Fibroblast of skin of back (primary cell): ENCODE measurements at places on chromosomes 7 and 10.

GRCh38 chr10:104638861-104639589, 2.1 kb upstream of the SORCS3 start:
- no peak for DNase-seq

DNA sequence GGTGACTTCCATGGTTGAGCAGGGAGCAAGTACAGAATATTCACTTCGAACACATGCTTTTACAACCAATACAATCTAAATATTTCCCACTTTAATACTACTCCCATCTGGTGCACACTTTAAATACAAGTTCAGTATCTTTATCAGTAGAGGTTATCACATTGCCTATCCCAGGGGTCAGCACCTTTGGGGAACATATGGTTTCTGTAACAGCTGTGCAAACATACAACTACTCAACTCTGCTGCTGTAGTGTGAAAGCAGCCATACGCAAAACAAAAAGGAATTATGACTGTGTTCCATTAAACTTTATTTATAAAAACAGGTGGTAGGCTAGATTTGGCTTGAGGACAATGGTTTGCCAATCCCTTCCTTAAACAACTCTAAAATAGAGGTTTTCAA, 157.5 kb downstream of the XPNPEP1 start:
- DNase-seq = no peak

- DNase-seq = peak; percentile 27
These were observed 851 bp downstream of the MKRN1 start for GRCh38 chr7:140478246-140479061.

- DNase-seq = no peak
These were observed 380.4 kb upstream of the SORCS1 start for GRCh38 chr10:107544706-107545520.

DNA sequence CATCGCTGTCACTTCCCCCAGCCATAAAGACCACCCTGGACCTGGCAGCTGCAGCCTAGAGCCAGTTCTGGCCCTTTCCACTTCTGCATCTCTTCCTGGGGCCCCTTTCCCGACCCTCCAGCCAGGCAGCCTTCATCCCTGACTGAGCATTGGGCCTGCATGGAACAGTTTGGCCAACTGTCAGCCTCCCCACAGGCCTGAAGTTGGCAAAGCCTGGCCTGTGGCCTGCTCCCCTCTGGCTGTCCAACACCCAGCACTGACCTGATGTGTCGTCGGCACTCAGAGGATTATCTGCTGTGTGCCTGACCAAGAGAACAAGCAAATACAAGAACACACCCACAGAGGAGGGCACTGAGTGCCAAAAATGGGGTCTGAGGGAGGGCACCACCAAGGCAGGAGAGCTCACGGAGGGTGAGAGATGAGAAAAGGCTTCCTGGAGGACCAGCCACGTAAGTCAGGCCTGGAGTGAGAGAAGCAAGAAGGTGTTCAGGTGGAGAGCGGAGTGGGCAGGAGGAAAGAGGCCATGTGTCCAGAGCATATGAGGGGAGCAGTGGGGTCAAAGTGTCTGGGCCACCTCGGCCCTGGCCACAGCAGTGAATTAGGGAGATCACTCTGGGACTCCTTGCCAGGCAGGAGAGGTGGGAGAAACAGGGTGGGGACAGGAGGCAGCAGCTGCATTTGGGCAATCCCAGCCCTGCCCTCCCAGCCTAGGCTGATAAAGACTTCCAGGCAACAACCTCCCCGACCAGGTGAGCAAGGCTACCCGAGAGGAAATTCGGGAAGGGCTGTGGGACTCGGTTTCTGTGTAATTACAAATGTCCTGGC, 4.5 kb downstream of the GPRIN2 start:
- no peak for DNase-seq

DNA sequence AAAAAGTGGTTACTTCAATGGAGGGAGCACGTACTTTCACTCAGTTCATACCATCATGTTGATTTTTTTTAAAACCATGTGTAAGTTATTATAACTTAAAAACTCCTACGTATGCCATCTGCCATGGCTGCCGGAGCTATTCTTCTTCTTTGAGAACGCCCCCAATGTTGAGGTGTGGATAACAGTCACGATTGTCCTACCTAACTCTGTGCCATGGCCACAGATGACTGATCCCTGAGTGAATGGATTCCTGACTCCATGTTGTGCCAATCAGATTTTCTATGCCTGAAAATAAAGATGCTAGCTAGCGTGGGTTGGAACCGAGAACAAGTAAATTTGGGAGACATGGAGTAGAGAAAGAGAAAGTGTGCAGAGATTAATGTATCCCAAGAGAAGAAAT, 5.3 kb downstream of the MCMBP start:
- no peak for DNase-seq
